ENCODE measurements at places on chromosomes 3 and 15. TPM values are rescaled to one million over a fixed set of nuclear protein-coding genes. Genes with fewer than 3 reads are reported as not detected.

The KLHL40 gene
- total RNA-seq, result not detected

The CYP8B1 gene
- not detected for total RNA-seq

The ACTC1 gene
- 0.21 TPM for total RNA-seq

The IQCH gene
- total RNA-seq, result 1.0 TPM

The FANCD2OS gene
- total RNA-seq, result not detected

The CCR8 gene
- total RNA-seq, result not detected

The MAP1A gene
- total RNA-seq, result 0.45 TPM
